ENCODE measurements at places on chromosomes 13 and 19.

DNA sequence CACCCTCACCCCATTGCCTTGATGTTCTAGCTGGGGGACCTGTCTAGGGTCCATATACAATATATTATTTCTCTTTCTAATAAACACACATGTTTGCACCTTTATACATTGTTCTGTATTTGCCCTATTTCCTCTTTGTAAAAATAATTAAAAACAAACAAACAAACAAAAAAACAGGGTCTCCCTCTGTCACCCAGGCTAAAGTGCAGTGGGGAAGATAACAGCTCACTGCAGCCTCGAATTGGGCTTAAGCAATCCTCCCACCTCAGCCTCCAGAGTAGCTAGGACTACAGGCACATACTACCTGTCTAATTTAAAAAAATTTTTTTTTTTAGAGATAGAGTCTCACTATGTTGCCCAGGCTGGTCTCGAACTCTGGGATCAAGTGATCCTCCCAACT is 5.9 kb upstream of the FBN3 start:
- DNase-seq = no peak

- no peak for DNase-seq
These were observed 8.7 kb downstream of the PROSER3 start for GRCh38 chr19:35766571-35767104.

DNA sequence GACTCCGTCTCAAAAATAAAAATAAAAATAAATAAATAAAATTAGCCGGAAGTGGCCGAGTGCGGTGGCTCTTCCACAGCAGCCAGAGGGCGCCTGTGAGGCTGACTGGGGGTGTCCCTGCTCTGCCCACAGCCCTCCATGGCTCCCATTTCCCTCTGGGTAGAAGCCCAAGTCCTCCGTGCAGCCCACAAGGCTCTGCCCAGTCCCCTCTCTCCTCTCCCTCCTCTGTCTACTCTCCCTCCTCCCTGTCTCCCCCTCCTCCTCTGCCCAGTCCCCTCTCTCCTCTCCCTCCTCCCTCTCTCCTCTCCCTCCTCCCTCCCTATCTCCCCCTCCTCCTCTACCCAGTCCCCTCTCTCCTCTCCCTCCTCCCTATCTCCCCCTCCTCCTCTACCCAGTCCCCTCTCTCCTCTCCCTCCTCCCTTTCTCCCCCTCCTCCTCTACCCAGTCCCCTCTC is 20.4 kb downstream of the MISP start:
- DNase-seq = no peak

DNA sequence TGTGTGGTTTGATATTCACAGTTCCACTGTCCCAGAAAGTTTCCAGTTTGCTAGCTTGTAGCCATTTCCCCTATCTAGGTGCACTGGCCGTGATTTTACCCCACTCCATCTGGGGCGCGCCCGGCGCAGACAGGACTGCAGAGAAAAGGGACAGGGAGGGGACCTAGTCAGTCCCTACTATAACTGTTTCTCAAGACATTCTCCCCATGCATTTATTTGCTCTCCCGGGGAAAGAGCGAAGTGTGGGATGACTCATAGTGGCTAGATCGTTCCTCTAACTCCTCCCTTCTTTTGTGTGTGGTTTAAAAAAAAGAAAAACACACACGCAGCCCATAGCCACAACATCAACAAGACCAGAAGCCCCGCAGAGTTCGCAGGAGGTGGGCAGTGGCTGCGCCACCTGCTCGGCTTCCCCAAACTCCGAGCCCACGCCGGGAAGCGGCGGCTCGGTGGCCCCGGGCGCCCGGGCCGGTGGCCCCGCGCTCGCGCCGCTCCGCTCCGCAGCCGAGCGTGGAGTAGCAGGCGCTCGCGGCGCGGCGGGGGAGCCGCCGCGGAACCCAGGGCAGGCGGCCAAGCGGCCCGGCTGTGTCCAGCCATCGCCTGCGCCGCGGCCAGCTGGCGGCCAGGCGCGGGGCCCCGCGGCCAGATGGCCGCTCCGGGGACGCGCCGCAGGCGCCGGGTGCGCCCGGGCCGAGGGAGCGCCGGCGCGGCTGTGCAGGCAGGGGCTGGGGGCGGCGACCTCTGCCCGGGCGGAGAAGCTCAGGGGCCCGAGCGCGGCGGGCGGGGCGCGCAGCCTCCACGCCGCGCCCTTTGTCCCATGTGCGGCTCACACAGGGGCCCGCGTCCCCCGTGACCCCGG is 653 bp downstream of the TMTC4 start:
- DNase-seq = peak; percentile 19

DNA sequence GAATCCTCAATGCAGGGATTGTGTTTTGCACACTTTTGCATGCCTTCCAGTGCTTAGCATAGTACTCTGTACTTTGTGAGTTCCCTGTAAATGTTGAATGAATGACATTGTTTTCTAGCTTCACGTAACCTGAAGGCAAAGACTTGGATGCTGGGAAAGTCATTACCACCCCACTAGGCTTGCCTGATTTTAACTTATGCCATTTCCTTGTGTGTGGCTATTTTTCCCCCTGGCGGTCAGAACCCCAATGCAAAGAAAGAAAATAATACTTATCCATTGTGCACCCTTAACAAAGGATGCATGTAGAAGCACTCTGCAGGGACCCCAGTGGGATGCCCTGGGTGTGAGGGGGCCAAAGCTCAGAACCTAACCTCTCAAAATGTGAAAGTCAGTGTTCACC is 1.2 kb upstream of the ENOX1 start:
- DNase-seq = no peak

DNA sequence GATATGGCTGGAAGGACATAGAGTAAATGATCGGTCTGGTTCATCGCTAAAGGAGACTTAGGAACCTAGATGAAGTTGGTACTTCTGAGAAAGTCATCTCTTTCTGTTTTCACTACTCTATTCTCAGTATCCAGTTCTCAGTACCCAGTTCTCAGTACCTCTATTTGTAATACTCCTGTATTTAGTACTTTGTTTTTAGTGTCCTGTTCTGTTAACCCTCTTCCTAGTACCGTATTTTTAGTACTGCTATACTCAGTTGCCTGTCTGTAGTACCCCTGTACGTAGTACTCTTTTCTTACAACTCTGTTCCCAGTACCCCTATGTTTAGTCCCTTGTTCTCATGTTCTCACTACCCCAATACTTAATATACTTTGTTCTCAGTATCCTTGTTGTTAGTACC is 1.2 kb downstream of the RFXAP start:
- DNase-seq = no peak

- DNase-seq = no peak
These were observed 569.2 kb downstream of the MYO16 start for GRCh38 chr13:109198585-109198984.

DNA sequence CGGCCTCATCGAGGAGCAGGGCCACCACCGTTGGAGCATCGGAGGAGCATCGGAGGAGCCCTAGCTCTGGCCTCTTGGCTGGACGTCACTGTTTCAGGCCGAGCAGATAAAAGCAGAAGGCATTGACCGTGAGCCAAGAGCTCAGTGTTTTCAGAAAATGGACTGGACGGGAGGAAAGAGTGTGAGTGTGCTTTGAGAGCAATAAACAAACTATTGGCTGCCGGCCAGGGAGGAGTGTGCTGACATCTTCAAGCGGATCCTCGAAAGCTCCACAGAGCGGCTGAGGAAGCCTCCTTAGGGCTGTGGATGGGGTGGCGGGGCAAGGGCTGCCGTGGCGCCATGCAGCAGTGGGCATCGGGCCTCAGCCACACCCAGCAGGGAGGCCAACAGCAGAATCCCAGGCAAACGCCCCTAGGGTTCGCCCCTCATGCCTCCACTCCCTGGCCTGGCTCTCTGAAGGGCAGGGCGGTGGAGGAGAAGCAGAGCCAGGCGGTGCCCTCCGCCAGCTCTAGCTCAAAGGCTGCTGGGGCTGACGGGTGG is 41.8 kb downstream of the IRS2 start:
- DNase-seq = no peak

- no peak for DNase-seq
These were observed 26.2 kb downstream of the ELF1 start for GRCh38 chr13:40992678-40993518.

DNA sequence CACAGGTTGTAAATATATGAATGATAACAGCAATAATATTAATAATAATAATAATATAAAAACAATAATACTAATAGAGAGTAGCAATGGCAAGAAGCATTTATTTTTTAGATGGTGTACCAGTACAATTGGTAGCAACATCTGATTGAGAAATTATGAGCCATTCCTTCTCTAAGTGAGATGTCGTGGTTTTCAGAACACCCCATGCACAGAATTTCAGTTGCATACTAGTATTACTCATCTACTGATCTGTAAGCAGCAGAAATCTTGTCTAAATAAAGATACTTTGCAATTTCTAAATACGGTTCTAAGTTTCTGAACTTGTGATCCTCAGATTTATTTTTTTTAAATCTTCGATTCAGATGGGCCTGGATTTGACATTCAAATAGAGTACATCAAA is 788.0 kb upstream of the ATXN8OS start:
- no peak for DNase-seq

DNA sequence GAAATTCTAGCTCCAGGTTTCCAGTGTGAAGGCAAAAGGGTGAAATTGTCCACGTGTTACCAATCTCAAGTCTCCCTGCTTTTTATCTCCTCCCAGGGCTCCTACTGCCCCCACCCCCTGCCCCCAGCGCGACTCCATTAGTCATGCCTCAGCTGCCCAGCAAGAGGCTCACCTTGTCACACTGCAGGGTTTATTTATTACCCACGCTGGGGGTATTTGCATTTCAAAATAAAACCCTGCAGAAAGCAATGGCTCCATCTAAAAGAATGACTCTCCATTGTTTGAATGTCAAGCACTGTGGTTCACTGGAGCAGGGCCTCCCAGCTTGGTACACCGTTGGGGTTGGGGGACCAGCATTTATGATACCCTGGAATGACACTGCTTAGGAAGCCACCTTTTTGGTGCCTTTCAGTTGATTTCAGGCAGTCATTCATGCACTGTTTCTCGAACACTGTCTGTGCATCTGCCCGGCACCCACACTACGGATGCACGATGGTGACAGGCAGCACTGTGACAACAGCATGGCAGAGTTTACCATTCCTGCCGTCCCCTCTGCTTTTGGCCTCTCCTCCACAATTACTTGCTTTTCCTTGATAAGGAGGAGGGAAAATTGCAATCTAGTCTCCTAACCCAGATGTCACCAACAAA is 9.9 kb upstream of the POP4 start:
- DNase-seq = no peak

GRCh38 chr13:77338961-77339401 is 12.1 kb upstream of the MYCBP2 start:
- no peak for DNase-seq

DNA sequence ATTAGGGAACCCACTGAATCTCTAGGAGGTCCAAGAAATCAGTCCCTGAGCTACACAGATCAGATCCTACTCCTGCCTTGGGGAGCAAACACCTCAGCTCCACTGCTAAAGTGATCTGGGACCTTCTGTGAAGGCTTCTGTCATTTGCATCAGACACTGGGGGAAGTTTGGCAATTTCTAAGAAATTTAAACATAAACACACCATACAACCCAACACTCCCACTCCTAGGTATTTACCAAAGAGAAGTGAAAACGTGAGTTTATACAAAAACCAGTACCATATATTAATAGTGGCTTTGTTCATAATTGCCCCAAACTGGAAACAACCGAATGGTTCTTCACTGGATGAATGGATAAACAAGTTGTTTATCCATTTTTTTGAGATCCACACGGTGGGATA is 7.3 kb upstream of the TYROBP start:
- DNase-seq = no peak

DNA sequence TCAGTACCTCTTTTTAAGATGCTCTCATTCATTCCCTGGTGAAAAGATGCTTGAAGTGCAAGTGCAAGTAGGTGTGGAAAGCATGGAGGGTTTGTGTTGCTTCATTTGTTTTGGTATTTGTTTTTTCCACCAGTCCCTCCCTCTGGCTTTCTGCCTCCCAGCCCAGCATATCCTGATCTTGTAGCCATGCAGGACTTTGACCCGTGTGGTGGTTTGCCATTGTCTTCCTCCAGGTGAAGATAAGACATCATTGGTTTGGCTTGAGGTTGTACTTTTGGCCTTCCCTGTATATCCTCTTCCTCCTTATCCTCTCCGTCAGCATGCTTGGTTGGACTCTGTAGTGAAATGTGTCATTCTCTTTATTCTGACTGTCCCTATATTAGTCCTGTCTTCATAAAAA is 9.1 kb downstream of the SPINT2 start:
- DNase-seq = no peak

DNA sequence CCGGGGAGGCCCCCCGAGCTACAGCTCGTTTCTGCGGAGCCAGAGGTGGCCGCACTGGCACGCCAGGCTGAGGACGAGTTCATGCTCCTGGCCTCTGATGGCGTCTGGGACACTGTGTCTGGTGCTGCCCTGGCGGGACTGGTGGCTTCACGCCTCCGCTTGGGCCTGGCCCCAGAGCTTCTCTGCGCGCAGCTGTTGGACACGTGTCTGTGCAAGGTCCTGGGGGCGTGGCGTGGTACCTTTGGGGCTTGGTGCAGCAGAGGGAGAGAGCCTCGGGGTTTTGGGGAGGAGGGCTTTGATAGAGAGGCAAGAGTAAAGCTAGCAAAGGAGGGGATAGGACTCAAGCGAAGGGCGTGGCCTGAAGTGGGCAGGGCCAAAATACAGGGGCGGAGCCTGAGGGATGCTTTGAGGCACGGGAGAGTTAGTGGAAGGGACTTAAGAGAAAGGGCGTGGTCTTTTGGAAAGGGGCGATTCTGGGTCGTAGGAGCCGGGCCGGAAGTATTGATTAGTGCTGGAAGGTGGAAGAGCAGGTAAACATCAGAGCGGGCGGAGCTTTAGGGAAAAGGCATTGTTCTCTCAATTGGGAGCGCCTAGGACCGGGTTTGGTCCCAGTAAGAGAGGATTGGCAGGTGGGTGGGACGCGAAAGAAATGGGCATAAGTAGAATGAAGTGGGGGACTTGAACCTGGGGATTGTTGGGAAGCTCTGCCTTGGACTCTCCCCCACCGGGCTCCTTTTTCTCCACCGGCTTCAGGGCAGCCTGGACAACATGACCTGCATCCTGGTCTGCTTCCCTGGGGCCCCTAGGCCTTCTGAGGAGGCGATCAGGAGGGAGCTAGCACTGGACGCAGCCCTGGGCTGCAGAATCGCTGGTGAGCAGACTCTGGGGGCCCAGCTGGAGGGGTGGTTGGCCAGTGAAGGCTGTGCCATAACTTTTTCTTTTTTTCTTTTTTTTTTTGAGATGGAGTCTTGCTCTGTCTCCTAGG is 1.2 kb downstream of the PPM1N start:
- no peak for DNase-seq

- no peak for DNase-seq
These were observed 24.6 kb upstream of the ZNF431 start for GRCh38 chr19:21117041-21117907.

- DNase-seq = no peak
These were observed 738.4 kb downstream of the PCDH17 start for GRCh38 chr13:58369936-58370335.

GRCh38 chr19:36417752-36418286 is 625 bp downstream of the ZFP82 start:
- DNase-seq = no peak

DNA sequence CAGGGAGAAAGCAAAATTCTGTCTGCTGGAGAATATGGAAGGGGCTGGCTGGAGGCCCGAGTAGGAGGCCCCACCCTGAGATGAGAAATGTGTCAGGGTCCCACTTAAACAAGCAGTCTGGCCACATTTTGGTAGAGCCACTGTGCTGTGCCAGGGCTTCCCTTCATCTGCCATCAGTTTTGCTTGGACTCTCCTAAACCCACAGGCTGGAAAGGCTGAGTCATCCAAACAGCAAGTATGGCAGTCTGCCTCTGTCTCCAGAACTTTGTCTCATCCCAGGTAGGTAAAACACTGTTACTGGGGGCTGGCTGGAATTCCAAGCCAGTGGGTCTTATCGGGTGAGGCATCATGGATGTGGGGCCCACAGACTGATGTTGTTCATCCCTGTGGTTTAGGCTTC is 1390.6 kb downstream of the UQCRFS1 start:
- no peak for DNase-seq

Data from activated CD4-positive, alpha-beta T cell treated with anti-CD3 and anti-CD28 coated beads for 1 hour (primary cell).